RCC 7860 (cell line): ENCODE measurements at places on chromosomes 7 and 10.

GRCh38 chr7:128393526-128394330, 16.1 kb downstream of the IMPDH1 start:
- DNase-seq: no peak

DNA sequence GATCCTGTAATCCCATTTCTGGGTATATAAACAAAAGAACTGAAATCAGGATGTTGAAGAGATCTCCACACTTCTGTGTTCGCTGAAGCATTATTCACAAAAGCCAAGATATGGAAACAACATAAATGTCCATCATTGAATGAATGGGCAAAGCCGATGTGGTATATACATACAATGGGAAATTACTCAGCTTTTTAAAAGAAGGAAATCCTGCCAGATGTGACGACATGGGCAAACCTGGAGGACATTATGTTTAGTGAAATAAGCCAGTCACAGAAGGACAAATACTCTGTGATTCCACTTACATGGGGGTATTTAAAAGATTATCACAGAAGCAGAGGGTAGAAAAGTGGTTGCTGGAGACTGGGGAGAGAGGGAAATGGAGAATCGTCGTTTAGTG, 23.9 kb upstream of the FAM107B start:
- DNase-seq: no peak

DNA sequence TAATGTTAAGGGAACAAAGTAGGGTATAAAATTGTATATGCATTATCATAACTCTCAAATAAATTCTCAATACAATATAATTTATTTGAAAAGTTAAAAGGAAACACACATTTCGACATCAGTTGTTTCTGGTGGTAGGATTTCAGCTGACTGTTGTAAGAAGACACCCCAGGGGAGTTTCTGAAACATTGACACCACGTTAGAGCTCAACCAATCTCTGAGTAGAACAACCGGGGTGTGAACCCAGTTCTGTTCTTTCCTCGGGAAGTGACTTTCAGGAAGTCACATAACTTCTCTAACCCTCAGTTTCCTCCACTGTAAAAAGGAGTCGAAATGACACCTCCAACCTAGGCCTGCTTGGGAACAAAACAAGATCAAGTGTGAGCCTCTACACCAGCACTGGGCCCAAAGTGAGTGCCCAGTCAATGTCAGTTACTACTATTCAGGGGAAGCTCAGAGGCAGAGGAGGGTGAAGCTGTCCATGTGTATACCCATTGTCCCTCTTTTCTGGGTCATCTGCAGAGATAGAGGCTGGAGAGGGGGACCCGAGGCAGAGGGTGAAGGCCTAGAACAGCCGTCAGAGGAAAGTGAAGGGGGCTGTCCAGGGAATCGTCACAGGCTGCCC, 67.1 kb downstream of the AOAH start:
- no peak for DNase-seq

GRCh38 chr10:101878869-101879268, 35.3 kb upstream of the KCNIP2 start:
- no peak for DNase-seq
